ENCODE measurements at places on chromosomes 13 and 19.

DNA sequence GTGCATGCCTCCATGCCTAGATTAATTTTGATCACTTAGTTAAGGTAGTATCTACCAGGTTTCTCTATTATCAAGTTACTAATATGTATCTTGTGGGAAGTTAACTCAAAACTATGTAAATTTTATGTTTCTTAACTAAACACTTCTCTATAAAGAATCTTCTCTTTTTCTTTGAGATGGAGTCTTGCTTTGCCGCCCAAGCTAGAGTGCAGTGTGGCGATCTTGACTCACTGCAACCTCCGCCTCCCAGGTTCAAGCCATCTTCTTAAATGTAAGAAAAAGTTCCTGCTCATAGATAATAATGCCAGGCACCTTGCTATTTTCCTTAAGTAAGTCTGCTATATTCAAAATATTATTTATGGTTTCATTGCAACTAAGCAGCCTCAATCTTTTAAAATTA, 58.4 kb downstream of the ELF1 start:
- no peak for DNase-seq

DNA sequence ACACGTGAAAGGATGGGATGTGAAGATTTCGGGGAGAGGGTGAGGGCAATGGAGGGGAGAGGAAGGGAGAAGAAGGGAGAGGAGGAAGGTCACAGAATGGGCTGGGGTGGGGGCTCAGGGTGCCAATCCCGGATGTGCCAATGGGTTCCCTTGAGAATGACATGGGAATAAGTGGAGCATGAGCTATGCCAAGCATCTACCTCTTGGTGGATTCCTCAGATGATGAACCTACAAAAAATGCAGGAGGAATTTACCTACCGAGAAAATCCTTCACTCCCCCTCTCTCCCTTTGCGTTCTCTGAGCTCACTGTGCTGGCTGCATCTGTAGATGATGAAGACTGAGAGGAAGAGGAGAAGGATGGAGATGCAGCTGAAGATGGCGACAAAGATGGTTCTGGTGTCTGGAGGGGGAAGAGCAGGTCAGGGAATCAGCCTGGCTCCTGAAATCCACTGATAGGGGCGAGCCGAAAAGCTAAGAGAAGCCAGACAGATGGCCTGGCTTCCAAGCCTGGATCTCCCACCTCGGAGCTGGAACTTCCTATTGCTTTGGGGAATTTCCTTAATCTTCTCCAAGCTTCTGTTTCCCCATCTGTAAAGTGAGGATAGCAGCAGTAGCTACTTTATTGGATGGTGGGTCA, 21.6 kb downstream of the VSTM1 start:
- no peak for DNase-seq

DNA sequence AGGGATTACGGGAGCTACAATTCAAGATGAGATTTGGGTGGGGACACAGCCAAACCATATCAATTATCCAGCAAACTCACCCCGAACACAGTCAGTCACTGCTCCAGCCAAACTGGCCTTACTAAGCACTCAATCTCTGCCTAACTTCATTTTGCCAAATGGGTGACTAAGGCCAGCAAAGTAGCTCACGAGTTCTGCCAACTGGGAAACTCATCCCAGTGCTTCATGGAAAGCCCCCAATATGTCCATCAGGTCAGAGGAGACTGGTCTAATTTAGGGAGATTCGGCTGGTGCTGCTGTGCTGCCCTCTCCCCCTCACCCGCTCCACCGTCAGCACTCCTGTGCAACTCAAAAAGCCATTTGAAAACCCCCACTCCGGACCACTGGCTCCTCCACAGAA, 324.0 kb downstream of the FOXO1 start:
- no peak for DNase-seq

DNA sequence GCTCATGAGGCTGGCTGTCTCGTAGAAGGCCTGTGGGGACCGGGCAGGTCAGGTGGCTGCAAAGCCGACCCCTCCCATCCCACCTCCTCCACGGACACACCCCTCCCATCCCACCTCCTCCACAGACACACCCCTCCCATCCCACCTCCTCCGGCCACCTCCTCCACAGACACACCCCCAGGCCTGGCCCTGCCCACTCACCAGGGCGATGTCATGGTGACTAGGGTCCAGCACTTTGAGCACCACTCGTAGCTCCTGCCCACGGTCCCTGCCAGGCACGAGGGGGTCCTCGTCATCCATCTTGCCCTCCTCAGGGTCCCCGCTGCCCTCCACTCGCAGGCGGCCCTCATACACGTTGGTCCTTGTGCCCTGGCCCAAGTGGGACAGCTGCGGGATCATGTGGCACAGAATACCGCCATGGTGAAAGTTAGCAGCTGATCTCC, 18.8 kb downstream of the TYK2 start:
- no peak for DNase-seq

- no peak for DNase-seq
Measured at GRCh38 chr13:59750860-59751259, 412.9 kb downstream of the DIAPH3 start.

- DNase-seq, result no peak
Measured at GRCh38 chr19:3499738-3500428, 591 bp downstream of the DOHH start.

DNA sequence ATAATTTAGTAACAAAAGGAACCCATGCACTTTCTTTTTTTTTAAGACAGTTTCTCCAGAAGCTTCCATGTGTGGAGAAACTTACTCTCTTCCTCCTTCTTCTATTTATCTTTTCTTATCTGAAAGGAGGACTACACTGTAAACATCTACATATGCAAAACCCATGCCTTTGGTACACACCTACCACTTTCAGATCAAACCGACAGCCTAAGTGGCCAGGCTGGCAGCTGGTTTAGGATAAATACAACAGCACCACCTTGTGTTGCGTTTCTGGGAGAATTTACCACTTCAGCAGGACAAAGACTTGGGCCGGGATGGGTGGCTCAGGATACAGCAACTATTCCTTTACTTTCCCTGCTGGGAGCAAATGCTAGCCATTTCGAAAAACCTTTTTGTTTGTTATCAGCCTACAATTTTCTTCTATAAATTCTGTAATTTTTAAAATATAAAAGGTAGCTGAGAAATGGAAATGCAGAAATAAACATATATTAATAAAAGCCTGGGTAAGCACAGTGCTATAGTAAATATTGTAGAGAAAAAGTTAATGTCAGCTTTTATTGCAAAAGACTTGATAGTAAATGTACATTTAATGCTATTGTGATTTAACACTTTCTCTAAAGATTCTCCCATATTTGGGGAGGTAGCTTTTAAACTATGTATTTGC, 94.0 kb upstream of the RFC3 start:
- DNase-seq, result peak; percentile 76

DNA sequence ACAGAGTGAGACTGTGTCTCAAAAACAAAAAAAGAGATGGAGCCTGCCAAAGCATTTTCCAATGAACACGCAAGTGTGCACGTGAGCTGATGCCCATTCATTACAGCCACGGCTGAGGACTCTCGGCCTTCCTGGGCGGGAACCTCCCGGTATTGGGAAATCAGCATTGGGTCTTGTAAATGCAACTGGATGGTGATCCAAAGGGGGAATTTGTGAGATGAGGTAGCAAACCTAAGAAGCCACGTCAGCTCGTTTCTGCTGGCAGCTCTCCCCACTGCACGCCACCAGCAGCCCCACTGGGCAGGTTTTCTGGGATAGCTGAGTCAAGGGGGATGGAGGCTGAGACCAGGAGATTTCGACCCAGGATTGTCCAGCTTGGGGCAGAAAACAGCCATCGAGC, 11.5 kb downstream of the C13orf46 start:
- no peak for DNase-seq

GRCh38 chr13:77048681-77049080, 21.7 kb upstream of the FBXL3 start:
- DNase-seq, result peak; percentile 81

- no peak for DNase-seq
Measured at GRCh38 chr19:46186717-46187101, 38.7 kb downstream of the IGFL2 start.

GRCh38 chr13:77480066-77480465, 55.4 kb upstream of the SCEL start:
- peak; percentile 25 for DNase-seq

GRCh38 chr19:41531438-41532311, 44.3 kb upstream of the CEACAM21 start:
- DNase-seq, result peak; percentile 99

DNA sequence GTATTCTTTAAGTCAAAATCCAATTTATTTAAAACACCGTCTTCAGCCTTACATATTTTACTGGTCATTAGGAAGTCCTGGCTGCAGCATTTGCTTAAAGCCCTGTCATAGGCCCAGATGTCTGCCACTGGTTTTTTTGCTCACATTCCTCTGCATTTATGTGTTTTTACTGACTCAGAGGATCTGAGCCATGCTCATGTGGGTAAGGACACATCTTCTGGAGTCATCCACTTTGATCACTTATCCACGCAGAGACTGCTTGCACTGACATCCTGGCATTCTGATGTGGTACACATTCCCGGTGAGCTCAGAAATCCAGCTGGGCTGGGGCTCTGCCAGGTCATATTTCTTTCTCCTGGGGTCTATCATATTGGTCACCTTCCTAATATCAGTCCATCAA, 531.7 kb upstream of the ARGLU1 start:
- no peak for DNase-seq

DNA sequence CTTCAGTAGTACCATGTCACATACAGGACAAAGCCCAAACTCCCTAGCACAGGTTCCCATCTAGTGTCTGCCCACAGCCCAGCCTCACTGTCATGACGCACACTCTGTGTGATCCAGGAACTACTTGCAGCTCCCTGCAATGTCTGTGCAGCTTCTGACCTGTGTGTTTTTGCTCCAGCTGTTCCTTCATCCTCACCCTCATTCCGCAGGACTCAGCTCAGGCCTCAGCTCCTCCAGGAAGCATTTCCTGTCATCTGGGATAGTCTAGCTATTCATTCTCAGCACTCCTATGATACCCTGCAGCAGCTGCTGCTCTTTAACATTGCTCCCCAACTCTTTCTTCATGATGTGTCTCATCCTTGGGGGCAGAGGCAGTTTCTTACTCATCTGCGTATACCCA, 56.1 kb downstream of the ENOX1 start:
- no peak for DNase-seq

DNA sequence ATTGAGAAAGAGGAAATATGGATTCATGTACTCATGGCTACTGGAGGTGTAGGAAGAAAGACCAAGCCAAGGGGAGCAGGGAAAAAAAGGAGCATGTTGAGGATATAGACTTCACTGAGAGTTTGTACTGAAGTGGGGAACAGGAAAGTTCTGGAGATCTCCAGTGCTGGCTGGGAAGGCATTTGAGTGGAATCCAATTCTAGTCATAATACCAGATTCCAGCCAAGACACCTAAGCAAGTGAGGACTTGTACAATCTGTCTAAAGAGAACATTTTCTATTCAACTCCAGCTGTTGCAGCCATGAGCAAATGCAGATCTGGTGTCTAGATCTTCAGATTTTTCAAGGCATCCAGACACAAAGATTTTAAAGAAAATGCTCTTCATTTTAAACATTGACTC, 412.5 kb downstream of the OXGR1 start:
- DNase-seq, result no peak

DNA sequence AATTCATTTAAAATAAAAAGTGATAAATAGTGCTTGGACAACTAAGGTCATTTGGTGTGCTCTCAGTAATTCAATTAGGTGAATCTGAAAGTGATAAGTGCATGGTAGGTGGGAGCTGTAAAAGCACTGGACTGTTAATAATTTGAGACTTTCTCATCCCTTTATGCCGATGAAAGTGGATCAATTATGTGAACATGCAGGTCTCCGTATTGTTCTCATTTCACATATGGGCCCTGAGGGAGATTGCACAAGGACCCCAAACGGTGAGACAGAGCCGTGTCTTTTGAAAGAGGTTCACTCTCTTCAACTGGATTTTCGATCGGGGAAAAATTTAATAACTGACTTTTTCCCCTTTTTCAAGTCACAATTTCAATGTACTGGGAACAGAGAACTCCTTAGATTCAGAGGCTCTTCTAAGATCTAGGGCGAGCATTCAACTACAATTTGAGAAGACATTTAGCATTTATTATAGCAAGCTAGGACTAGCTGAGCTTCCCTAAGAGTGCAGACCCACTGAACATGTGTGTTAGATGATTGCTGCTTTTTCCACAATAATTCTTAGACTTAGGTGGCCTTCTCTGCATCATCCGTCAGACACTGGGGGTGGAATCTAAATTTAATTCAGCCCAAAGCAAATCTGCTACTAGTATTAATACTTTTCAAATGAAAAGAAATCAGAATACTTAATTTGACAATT, 347.6 kb downstream of the OXGR1 start:
- DNase-seq, result no peak

- no peak for DNase-seq
Measured at GRCh38 chr13:59099182-59099974, 1064.3 kb downstream of the DIAPH3 start.

GRCh38 chr13:98214008-98214643, 37.1 kb upstream of the RNF113B start:
- DNase-seq, result no peak

DNA sequence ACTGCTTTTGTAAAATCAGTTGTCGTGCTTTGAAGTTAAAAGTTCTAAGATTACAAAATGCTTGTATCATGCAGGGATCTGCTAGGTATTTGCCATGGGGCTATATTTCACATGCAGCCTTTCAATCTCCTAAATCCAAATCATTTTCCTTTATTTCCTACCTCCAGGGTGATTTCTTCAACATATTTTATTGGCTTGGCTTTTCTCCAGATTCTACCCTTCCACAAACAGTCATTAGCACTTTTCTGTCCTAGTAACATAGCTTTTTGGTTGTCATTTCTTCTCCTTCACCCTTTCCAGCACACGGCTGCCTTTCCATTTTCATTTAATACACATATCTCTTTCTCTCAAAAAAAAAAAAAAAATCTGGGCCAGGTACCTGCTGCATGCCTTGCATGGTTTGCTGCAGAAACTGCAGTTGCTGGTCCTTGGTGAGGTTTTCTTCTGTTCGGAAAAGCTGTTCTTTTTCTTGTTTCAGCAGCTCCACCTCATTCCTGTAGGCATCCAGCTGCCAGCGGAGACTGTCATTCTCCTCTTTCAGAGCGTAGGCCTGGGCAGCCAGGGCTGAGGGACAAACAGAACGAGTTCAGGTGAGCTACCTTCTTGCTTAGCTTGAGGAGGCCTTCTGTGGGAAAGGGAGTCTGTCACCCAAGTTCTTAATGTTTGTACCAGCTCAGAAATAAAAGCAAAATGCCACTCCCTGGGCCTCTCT, 274.7 kb downstream of the DNAJC15 start:
- no peak for DNase-seq

- DNase-seq, result no peak
Measured at GRCh38 chr13:95267662-95268342, 33.4 kb downstream of the ABCC4 start.

DNA sequence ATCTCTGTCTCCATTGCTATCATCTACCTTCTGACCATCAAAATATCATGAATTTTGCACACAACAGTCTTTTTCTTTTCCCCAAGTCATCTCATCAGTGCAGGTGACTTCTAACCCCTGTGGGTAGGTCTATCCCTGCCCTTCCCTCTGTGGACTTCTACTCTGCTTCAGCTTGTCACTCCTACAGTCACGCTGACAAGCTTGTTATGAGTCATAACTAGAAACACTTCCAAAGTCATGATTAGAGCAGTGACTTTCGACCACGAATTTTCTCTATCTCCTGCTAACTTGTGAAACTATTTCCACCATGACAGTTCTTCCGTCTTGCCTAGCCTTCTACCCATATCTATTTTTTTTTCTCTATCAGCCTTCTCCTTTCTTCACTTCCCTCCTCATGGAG, 343.7 kb upstream of the ARGLU1 start:
- no peak for DNase-seq

Measured in inflammatory macrophage treated with lipopolysaccharide for 4 hours (primary cell).